Naive thymus-derived CD4-positive, alpha-beta T cell (primary cell): ENCODE measurements at places on chromosomes 3 and 15. TPM values are rescaled to one million over a fixed set of nuclear protein-coding genes. Genes with fewer than 3 reads are reported as not detected.

- no peaks in the 10 kb centered on the region for H3K27me3 ChIP-seq
- no peaks in the 10 kb centered on the region for H3K36me3 ChIP-seq
- H3K27ac ChIP-seq, result no peak overlapping the region
- H3K4me1 ChIP-seq, result peaks cover 27% of the 10 kb centered on the region
These were observed 24.3 kb downstream of the LRRC2 start for GRCh38 chr3:46541835-46542234.

DNA sequence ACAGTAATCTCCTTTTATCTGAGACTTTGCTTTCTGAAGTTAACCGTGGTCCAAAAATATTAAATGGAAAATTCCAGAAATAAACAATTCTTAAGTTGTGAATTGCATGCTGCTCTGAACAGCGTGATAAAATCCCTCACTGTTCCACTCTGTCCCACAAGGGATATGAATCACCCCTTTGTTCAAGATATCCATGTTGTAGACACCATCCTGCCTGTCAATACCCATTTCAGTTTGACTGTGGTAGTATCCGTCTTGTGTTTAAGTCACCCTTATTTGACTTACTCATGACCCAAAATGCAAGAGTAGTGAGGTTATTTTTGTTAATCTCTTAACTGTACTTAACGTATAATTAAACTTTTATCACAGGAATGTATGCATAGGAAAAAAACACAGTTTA, 435.0 kb downstream of the SHQ1 start:
- peaks cover 27% of the 10 kb centered on the region for H3K4me1 ChIP-seq
- DNase-seq, result no peak
- no peak overlapping the region for H3K4me3 ChIP-seq
- H3K36me3 ChIP-seq, result no peaks in the 10 kb centered on the region
- H3K27me3 ChIP-seq, result no peaks in the 10 kb centered on the region

DNA sequence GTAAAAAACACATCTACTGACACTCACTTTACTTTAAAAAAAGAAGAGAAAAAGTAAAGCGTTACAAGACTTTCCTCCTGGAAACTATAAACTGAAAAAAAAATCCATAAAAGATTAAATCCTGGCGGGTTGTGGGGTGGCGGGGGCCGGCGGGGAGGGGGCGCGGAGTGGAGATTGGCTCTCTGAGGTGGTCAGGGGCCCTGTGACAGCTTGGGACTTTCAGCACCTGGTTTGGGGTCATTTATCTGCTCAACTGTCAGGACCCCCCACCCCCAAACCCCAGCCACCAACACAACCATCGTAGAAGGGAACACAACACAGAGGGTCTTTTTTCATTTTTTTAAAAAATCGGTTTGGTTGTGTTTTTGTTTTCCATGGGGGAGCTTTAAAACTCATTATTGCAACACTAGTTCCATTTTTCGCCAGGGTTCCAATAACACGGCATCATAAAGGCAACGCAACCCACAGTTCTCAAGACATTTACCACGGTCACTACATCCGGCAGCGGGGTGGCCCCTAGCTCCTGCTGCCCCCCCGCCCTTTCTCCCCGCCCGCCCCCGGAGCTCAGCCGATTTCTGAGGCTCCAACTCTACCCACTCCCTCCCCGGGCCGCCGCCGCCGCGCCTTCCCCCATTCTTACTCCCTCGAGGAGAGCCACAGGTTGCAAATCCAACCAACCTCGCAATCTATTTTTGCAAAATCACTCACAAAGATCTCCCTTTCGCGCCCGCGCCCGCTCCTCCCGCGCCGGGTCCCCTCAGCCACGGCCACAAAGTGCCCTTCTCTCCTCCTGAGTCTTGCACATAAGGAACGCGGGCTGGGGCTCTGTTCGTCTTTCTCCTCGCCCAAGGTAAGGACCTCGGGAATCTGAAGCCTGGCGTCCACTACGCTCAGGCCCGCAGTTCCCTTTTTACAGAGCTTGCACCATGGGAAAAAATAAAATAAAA, 1.8 kb downstream of the BCL6 start:
- peaks cover 23% of the 10 kb centered on the region for H3K4me1 ChIP-seq
- no peaks in the 10 kb centered on the region for H3K27me3 ChIP-seq
- DNase-seq, result peak; percentile 39
- peak overlapping the region; percentile 95 for H3K4me3 ChIP-seq

GRCh38 chr3:124402791-124403190, 327.5 kb upstream of the UMPS start:
- H3K4me1 ChIP-seq, result no peaks in the 10 kb centered on the region
- no peak overlapping the region for H3K27ac ChIP-seq
- no peak for DNase-seq
- no peaks in the 10 kb centered on the region for H3K27me3 ChIP-seq

DNA sequence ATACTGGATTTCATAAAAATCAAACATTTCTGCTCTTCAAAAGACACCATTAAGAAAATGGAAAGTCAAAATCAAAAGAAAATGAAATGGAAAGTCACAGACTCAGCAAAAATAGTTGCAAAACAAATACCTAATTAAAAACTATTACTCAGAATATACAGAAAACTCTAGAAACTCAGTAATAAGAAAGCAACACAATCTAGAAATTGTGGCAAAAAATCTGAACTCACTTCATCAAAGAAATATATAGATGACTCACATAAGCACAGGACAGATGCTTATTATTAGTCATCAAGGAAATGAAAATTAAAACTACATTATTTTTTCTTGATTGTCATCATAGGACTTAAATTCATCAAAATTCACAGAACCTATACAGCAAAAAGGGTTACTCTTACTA, 430.0 kb downstream of the SHQ1 start:
- H3K27ac ChIP-seq, result no peak overlapping the region
- no peak for DNase-seq
- no peaks in the 10 kb centered on the region for H3K27me3 ChIP-seq
- no peaks in the 10 kb centered on the region for H3K36me3 ChIP-seq
- peaks cover 3% of the 10 kb centered on the region for H3K4me1 ChIP-seq

GRCh38 chr15:40325700-40326099, 2.2 kb downstream of the INAFM2 start:
- no peak overlapping the region for H3K4me3 ChIP-seq
- H3K36me3 ChIP-seq, result no peaks in the 10 kb centered on the region
- peaks cover 15% of the 10 kb centered on the region for H3K4me1 ChIP-seq
- DNase-seq, result no peak
- no peaks in the 10 kb centered on the region for H3K27me3 ChIP-seq

DNA sequence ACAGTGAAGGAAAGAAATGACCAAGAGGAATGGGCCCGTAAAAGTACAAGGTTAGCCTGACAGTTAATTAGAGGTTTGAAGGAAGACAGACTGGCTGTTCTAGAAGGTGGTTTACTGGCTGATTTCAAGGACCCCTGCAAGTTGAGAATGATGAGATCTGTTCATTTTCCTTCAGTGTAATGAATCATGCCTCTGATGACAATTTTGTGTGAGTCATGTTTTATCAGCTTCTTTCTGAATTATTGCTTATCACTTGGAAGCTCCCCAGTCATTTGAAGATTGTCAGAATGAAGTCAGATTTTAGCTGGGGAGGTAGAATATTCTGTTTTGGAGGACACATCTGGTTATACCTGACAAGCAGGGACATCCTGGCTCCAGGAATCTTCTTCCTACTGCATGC, 50.6 kb downstream of the DRD3 start:
- no peaks in the 10 kb centered on the region for H3K27me3 ChIP-seq
- no peaks in the 10 kb centered on the region for H3K36me3 ChIP-seq
- DNase-seq, result no peak
- H3K27ac ChIP-seq, result no peak overlapping the region
- no peaks in the 10 kb centered on the region for H3K4me1 ChIP-seq

DNA sequence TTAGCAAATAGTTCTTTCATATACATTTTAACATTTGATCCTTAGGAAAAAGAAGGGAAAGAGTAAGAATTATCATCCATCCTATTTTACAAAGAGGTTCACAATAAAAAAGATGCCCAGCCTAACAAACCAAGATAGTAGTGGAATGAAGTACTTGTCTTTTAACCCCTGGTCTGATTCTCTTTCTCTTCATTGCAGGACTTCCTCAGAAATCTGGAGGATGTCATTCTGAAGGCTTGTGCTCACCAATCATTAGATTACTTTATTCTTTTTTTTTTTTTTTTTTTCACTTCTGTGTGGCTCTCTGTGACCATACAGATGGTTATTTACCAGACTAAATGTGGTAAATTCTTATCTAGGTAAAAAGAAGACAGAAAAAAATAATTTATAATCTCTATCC, 7.0 kb downstream of the HDGFL3 start:
- H3K4me3 ChIP-seq, result no peak overlapping the region
- H3K36me3 ChIP-seq, result no peaks in the 10 kb centered on the region
- no peaks in the 10 kb centered on the region for H3K27me3 ChIP-seq
- no peak overlapping the region for H3K27ac ChIP-seq
- no peaks in the 10 kb centered on the region for H3K4me1 ChIP-seq

GRCh38 chr3:45975686-45976085, 19.9 kb downstream of the FYCO1 start:
- DNase-seq, result no peak
- H3K4me3 ChIP-seq, result no peak overlapping the region
- H3K36me3 ChIP-seq, result peaks cover 4% of the 10 kb centered on the region
- no peaks in the 10 kb centered on the region for H3K27me3 ChIP-seq
- peaks cover 36% of the 10 kb centered on the region for H3K4me1 ChIP-seq

DNA sequence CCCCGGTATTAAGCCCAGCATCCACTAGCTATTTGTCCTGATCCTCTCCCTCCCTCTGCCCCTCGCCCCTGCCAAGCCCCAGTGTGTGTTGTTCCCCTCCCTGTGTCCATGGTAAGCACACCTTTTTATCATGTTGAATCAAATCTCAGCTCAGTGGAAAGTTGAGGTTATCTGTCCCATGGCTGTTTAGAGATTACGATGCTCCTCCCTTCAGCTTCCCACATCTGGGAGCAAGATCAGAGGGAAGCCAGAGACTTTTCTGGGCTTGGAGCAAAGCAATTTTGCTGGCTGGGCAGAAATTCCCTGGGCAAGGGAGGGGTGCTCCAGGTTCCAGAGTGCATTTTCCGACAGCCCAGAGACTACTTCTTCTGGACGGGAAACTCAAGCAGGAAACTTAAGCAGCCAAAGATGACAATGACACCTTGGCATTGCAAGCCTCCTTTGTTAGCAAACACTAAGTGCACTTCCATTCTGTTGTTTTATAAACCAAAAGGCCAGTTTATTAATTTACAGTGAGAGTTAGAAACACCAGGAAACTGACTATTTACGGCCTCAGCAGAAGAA, 104.5 kb downstream of the MESD start:
- H3K4me1 ChIP-seq, result no peaks in the 10 kb centered on the region
- no peak overlapping the region for H3K4me3 ChIP-seq
- H3K27ac ChIP-seq, result no peak overlapping the region
- no peaks in the 10 kb centered on the region for H3K36me3 ChIP-seq
- DNase-seq, result no peak

GRCh38 chr3:42601896-42602581, 1.6 kb downstream of the NKTR start:
- peaks cover 9% of the 10 kb centered on the region for H3K36me3 ChIP-seq
- no peaks in the 10 kb centered on the region for H3K27me3 ChIP-seq

DNA sequence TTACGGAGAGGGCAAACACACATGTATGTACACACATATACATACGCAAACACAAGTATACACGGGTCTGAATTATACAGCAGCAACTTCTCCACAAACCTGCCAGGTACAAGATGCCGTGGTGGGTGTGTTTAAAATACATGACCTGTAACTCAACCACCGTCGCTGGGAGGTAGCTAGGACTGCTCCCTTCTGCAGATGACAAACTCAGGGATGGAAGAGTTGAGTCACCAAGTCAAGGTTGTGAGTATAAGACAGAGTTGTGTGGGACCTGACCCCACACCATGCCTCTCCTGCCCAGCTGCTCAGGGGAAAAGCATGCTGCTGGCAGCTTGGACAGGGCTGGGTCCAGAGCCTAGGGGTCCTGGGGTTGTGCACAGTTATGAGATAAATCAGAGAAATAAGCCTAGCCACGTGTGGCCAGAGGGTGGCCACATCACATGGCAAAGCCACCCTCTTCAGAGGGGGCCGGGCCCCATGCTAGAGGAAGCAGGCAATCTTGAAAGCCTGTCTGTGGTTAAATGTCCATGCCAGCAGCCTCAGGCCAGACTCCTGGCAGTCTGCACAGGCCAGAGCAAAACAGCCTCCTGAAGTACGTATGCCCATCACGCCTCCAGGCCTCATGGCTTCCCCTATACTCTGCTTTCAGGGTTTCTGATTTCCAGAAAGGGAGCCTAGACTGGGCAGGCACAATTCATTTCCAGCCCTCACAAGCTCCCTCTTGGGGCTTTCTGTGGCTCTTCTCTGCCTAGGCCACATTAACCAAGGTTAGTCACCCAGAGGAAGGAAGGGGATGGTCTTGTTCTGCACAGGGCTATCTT, 107.7 kb upstream of the RPL32 start:
- H3K27ac ChIP-seq, result no peak overlapping the region
- no peak overlapping the region for H3K4me3 ChIP-seq
- no peaks in the 10 kb centered on the region for H3K36me3 ChIP-seq

The RBM15B gene
- total RNA-seq, result 29.9 TPM

The C3orf49 gene
- not detected for total RNA-seq

The COL6A5 gene
- not detected for total RNA-seq

The MYZAP gene
- total RNA-seq, result 1.3 TPM

The MED12L gene
- total RNA-seq, result 0.53 and 0.56 TPM in 2 replicates

The LTF gene
- total RNA-seq, result not detected in 2 replicates

The NMD3 gene
- total RNA-seq, result 45.5 and 52.6 TPM in 2 replicates
